ENCODE measurements at places on chromosomes 12 and 14.
A peak's percentile ranks its signal among the peaks of the same experiment; 100 is the strongest.

DNA sequence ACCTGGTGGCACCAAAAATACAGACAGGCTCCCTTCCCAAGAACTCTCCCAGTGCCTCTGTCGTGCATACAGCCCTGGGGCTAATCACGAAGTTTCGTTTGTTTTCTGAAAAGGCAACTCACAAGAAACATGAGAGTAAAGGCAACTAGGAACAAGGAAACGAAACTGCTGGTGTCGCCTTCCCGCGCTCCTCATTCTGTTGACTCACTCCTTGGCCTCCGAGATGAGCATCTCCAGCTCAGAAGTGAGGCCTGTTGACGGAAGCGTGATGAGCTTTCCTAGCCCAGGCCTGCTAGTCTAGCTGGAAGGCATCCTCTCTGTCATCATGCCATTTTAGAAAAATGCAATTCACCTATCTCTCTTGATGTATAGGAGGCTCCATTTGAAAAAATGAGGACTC, 50.5 kb downstream of the TTC9 start:
- DNase-seq, result peak; percentile 3

DNA sequence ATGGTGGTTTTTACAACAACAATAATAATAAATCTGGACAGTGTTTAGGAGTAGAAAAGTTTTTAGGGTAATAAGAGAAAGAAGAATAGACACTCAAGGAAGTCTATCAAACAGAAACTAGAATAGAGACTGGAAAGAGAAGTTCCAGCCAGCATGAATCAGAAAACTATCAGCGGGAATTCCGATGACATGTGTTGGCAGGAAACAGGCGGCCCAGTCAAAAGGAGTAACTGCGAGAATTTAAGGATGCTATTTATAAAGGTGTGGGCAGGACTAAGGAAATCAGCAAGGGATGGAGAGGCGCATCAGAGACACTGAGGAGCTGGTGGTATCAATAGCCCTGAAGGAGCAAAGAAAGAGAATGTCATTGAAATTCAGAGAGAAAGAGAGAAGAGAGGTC, 89.9 kb downstream of the TBX5 start:
- no peak for DNase-seq

- DNase-seq, result no peak
These were observed 6.1 kb upstream of the BDKRB2 start for GRCh38 chr14:96198430-96199130.

DNA sequence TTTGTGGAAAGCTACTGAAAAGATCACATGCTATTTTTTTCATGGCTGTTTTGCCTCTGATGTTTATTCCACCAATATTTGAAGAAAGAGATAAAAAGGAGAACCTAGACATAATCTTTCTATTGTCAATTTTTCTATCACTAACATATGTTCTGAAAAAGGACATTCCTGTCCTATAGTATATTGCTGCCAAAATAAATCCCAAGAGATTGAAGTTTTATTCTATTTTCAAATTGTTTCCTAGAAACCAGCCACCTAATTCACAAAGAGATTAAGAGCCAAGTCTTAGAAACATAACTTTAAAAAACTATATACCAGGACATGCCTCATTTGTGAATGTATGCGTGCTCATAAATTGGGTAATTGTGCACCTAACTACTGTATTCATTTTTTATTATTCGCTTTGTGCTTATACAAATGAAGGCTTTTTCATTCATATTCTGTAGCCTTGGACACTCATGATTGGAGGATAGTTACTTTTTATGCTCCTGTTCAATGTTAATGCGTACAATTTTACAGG, 200.7 kb downstream of the FUT8 start:
- no peak for DNase-seq

DNA sequence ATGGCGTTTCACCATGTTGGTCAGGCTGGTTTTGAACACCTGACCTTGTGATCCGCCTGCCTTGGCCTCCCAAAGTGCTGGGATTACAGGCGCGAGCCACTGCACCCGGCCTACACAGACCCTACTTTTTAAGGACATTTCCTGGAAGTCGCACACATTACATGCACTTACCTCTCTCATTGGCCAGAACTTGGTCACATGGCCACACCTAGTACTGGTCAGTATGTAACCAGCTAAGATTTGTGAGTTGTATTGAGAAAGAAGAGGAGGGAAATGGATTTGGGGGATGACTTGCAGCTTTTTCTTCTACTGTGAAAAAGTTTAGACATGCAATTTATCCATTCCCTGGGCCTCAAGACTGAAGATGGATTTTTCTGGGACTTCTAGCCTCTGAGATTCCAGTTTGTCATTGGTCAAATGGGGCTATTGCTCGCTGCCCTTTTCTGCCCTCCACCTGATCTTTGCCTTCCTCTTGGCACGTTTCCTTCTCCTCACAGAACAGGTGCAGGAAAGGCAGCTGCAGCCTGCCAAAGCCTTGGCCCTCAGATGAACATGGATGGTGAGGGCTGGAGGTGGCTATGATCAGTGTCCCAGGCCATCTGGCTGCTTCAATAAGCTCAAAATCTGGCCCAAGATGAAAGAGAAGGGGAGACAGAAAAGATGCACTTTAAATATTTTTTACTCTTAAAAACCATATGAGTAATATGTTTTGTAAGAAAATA, 7.1 kb upstream of the ZDHHC22 start:
- no peak for DNase-seq

DNA sequence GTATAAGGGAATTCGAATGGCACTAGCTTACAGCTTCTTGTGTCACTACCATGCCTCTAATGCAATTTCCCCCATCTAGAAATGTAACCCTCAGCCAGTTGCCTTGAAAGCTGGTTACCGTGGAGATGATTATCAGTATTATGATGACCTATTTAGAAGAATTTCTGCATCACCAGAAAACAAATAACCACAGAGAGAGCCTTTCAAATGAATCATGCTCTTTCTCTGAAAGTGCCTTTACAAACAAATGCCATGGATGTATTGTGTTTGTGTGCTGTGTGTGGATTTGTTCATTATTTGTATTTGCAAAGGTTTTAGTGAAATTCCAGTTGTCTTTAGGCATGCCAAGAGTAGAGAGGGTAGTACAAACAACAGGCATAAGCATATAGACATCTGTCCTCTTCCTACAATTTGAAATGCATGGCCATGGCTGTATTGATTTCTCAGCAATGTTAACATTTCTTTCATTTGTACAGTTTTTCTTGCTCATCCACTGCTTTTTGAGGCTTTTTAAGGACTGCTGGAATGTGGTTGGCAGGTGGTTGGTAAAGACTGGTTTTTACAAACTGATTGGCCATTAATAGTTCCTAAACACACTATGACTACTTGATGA, 266.5 kb downstream of the PAWR start:
- no peak for DNase-seq

GRCh38 chr14:106844608-106845285, 1318.4 kb downstream of the TMEM121 start:
- DNase-seq, result no peak

DNA sequence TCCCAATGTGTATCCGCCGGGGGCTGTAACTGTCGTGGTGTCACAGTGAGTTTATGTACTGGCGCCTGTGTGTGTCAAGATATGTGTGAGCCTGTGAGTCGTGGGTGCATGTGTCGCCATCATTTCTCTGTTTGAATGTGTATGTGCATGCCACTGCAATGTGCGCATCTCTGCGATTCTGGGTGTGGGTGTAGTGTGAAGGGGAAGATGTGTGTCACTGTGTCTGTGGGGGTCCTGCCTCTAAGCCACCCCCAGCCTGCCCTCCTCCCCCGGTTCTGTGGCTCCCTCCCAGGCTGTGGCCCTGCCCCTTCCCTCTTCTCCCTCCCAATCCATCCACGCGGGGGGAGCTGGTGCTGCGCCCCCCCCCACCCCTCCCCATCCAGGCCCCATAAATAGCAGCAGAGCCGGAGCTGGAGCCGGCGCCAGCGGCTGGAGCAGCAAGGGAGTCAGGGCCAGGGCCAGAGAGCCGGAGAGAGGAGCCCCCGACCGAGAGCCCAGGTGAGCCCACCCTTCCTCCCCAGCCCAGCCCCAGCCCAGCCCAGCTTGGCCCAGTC, at the start of gene CPNE6:
TSS of gene CPNE6 (plus strand) at position 419 of the 554 bp plus-strand sequence. CDS start 1,375 bp downstream, outside the sequence.
- DNase-seq, result peak; percentile 32

DNA sequence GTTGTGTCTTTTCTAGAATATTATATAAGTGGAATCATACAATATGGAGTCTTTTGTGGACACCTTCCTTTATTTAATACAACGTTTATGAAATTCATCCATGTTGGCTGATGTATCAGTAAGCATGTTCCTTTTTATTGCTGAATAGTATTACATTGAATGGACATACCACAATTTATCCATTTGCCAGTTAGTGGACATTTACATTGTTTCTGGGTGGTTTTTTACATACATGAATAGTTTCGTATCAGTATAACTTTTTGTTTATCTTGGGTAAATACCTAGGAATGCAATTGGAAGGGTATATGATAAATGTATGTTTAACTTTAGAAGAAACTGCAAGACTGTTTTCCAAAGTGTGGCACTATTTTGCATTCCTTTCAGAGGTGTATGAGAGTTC, 23.1 kb downstream of the IQSEC3 start:
- no peak for DNase-seq

- DNase-seq, result no peak
These were observed 8.6 kb downstream of the PMEL start for GRCh38 chr12:55957106-55957859.

- DNase-seq, result no peak
These were observed 136.4 kb downstream of the RPS29 start for GRCh38 chr14:49449749-49450148.

DNA sequence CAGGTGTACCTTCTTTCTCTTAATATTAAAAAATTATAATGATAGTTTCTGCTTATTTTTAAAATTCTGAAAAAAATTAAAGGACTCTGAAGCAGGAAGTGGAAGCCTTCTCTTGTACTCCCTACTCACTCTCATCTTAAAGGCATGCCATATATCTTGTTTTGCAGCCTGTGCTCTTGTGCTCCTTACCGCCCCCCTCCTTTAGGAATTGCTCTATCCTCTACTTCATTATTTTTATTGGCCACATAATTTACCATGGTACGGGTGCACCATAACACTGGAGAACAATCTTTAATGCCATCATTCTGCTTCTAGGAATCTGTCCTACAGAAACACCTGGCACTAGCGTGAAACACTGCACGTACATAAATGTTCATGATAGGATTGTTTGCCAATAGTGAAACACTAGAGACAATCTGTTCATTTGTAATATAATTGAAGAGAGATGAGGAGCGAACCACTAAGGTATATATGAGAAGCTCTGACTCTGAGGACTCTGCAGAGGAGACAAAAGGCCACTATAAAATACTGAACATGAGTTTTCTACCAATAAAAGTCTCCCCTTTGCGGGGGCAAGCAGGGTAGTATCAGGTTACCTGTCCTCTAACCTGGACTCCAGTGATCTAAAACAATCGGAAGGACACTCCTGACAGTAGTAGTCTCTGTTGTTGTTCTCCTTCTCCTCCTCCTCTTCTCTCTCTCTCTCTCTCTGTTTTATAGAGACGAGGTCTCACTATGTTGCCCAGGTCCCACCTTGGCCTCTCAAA, 6.3 kb upstream of the NYNRIN start:
- no peak for DNase-seq

- DNase-seq, result no peak
These were observed 46.2 kb downstream of the ACACB start for GRCh38 chr12:109162551-109162950.

- no peak for DNase-seq
These were observed 10.2 kb downstream of the SGPP1 start for GRCh38 chr14:63717702-63718101.
